ENCODE measurements at places on chromosomes 6 and 20. TPM values are rescaled to one million over a fixed set of nuclear protein-coding genes. Genes with fewer than 3 reads are reported as not detected.
A peak's percentile ranks its signal among the peaks of the same experiment; 100 is the strongest.

DNA sequence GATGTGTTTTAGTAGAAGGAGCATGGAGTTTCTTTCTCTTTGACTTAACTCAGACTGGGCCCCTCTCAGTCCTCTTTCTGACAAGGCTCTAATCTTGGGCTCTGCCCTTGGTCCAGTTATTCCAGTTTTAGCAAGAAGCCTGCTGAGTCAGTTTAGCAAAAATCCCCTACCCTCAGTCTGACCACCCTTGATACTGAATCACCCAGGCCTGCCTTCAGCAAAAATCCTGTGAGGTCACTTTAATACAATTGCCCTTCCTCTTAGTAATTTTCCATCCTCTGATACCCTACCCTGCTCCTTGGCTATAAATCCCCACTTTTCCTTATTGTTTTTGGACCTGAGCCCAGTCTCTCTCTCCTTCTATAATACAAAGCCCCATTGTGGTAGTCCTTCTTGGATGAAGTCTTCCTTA is 326.7 kb upstream of the NOX3 start:
- no peaks in the 10 kb centered on the region for H3K4me1 ChIP-seq
- H3K27me3 ChIP-seq = no peaks in the 10 kb centered on the region
- H3K36me3 ChIP-seq = no peaks in the 10 kb centered on the region
- no peak for DNase-seq

Gene ALDH5A1
- 13.4 TPM for total RNA-seq

GRCh38 chr6:12232821-12233220 is 57.3 kb upstream of the EDN1 start:
- H3K27ac ChIP-seq = no peak overlapping the region
- no peak for DNase-seq
- no peaks in the 10 kb centered on the region for H3K4me1 ChIP-seq
- H3K27me3 ChIP-seq = no peaks in the 10 kb centered on the region
- H3K36me3 ChIP-seq = no peaks in the 10 kb centered on the region

DNA sequence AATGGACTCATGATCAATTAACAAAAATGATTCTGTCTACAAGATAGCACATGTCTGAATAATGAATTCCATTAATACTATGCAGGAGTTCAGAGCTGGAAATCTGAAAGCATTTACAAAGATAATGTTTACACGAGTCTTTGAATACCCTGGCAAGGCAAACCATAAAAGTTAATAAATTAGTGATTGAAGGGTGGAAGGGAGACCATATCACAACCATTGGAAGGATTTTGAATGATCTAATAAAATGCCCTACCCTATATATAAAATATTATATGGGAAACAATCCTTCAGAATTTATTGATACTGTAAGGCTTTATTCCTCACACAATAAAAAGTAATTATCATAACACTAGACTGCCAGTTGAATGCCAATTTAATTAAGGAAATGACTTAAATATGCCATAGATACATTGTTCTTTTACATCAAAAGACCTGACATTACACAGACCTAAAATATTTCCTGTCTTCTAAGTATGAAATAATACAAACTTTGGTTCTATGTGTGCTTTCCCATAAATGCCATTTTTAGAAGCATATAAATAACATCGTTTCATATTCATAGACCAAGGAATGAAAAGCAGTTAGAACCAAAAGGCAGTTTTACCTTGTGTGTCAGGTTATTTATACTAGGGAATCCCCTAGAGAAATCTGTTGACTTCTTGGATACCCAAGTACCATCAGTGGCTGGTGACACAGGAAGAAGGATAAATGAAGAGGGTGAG is 249.2 kb upstream of the MARCKS start:
- no peak for DNase-seq
- no peak overlapping the region for H3K4me3 ChIP-seq

GRCh38 chr6:31784098-31784925 is 7.2 kb upstream of the VWA7 start:
- no peaks in the 10 kb centered on the region for H3K27me3 ChIP-seq
- no peaks in the 10 kb centered on the region for H3K36me3 ChIP-seq
- H3K27ac ChIP-seq = no peak overlapping the region
- DNase-seq = no peak

GRCh38 chr20:8933381-8933807 is 135.5 kb upstream of the PLCB4 start:
- no peaks in the 10 kb centered on the region for H3K4me1 ChIP-seq
- H3K4me3 ChIP-seq = no peak overlapping the region
- no peaks in the 10 kb centered on the region for H3K27me3 ChIP-seq
- H3K27ac ChIP-seq = no peak overlapping the region
- DNase-seq = peak; percentile 39

GRCh38 chr6:4487538-4487937 is 288.7 kb upstream of the CDYL start:
- no peaks in the 10 kb centered on the region for H3K27me3 ChIP-seq
- H3K36me3 ChIP-seq = no peaks in the 10 kb centered on the region
- no peaks in the 10 kb centered on the region for H3K4me1 ChIP-seq
- no peak overlapping the region for H3K4me3 ChIP-seq
- H3K27ac ChIP-seq = no peak overlapping the region

Gene C2
- 1.4 TPM for total RNA-seq

Gene SLCO4A1
- 3.7 TPM for total RNA-seq

DNA sequence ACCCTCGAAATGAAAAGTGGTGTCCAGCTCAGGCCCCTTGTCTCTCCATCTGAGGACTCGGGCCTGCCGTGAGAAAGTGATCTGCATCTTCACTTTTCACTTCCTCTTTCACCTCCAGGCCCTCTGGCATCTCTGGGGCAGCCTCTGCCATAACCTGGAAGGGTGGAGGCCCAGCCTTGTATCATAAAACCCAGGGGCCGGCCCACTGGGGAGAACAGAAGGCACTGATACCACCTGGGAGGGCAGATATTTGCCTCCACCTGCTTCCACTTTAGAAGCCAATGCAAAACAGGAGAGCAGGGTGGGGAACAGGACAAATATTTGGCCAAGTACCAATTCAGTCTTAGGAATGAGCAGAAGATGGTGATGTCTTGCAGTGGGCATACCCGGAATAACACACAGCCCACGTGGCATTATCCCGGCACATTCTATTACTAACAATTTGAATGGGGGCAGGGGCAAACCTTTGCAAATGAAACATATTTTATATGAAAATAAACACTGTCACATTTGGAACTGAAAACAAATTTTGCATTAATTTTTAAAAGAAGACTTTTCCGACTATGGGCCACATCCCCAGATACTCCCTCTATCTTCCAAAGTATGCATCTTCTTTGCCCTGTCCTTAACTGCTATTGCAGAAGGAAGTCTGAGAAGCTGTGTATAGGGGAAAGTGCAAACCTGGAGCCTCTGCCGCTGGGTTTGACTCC is 69.2 kb upstream of the TBC1D7 start:
- no peak for DNase-seq
- H3K36me3 ChIP-seq = no peaks in the 10 kb centered on the region
- H3K27ac ChIP-seq = no peak overlapping the region
- H3K27me3 ChIP-seq = no peaks in the 10 kb centered on the region

DNA sequence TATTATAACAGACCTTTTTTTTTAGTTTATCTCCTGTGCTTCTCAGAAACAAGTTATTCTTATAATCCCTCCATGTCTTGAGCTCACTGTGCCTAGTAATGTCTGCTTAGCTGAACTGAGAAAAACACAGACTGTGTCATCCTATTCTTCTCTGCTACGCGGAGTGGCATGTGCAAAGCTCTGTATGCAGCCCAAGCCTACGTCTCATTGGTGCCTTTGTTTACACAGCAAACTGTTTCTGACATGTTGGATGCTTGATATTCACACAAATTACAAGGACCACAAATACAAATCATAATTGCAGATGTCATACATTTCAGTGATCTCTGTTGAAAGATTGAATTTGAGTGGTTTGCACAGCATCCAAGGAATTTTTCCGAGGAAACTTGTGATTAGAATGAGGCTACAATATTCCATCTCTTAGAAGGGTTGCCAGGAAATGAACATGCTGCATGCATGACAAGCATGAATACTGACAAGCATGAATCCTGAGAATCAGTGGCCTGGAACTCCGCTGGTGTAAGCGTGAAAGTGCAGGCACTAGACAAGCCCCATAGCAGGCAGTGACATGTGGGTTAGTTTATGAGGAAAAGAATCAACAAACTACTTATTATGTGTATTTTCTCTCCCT is 128.4 kb upstream of the SGK1 start:
- no peak overlapping the region for H3K4me3 ChIP-seq
- DNase-seq = no peak
- no peaks in the 10 kb centered on the region for H3K4me1 ChIP-seq
- no peaks in the 10 kb centered on the region for H3K27me3 ChIP-seq
- H3K36me3 ChIP-seq = no peaks in the 10 kb centered on the region

Gene CRISP3
- 541 TPM for total RNA-seq

- H3K27me3 ChIP-seq = no peaks in the 10 kb centered on the region
- no peak overlapping the region for H3K27ac ChIP-seq
- no peak overlapping the region for H3K4me3 ChIP-seq
- H3K36me3 ChIP-seq = no peaks in the 10 kb centered on the region
These were observed 312.6 kb downstream of the ADGRB3 start for GRCh38 chr6:68947721-68948120.

GRCh38 chr6:137676888-137677287 is 182.7 kb upstream of the OLIG3 start:
- no peak overlapping the region for H3K4me3 ChIP-seq
- no peaks in the 10 kb centered on the region for H3K36me3 ChIP-seq
- no peaks in the 10 kb centered on the region for H3K27me3 ChIP-seq

DNA sequence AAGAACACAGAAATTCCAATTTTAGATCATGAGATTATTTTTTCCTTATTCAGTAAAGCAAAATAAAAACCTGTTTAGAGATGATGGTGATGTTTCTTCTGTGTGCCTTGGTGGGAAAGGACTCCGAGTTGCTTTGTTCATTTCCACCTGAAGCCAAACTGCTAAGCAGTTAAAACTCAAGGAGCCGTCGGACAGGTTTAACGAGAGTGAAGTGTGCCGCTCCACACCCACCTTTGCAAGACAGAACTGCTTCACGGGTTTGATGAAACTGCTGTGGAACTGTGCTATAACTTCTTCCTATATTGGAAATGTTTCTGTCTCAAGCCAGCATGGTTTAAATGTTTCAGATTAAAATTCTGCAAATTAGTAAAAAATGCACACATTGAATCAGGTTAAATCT is 9.2 kb upstream of the DSP start:
- DNase-seq = no peak
- no peak overlapping the region for H3K27ac ChIP-seq
- no peak overlapping the region for H3K4me3 ChIP-seq
- H3K36me3 ChIP-seq = no peaks in the 10 kb centered on the region
- H3K4me1 ChIP-seq = no peaks in the 10 kb centered on the region
- no peaks in the 10 kb centered on the region for H3K27me3 ChIP-seq

GRCh38 chr6:88380618-88381288 is 214.6 kb upstream of the CNR1 start:
- no peaks in the 10 kb centered on the region for H3K27me3 ChIP-seq
- H3K27ac ChIP-seq = no peak overlapping the region
- DNase-seq = no peak
- H3K4me1 ChIP-seq = peaks cover 15% of the 10 kb centered on the region
- no peaks in the 10 kb centered on the region for H3K36me3 ChIP-seq
- no peak overlapping the region for H3K4me3 ChIP-seq

Gene CCN5
- 235 TPM for total RNA-seq

DNA sequence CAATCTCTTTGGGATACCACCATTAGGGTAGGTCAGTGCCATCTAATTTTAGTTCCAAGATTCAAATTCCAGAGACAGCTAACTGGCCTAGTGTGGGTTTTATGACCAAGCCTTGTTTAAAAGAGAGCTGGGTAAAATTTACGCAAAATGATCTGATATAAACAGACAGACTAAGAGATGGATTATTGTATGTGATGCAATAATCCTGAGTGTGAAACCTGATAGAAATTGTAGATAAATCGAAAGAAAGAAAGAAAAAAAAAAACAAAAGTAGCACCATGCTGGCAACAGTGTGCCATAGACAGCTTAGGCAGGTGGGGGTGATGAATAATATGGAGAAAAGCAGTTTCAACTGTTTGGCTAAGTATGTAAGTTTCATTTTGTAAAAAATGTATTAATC is 2.9 kb downstream of the ZNF184 start:
- H3K36me3 ChIP-seq = no peaks in the 10 kb centered on the region
- no peaks in the 10 kb centered on the region for H3K4me1 ChIP-seq
- no peak for DNase-seq
- H3K4me3 ChIP-seq = no peak overlapping the region

DNA sequence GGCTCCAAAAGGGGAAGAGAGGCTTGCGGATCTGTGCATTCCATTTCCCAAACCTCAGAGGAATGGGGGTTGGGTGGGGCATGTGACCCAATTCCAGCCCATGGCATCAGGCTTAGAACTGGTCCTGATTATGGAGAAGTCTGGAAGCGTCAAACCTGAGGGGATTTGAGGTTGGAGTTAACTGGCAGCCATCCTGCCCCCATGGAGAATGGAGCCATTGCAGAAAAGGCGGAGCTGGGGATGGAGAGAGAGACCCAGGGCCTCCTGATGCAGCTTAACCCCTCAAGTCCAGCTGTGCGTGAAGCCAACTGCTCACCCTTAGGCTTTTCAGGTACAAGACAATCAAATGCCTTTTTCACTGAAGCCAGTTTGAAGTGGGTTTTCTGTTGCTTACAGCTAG is 9.9 kb upstream of the SDCBP2 start:
- H3K4me3 ChIP-seq = no peak overlapping the region
- H3K36me3 ChIP-seq = no peaks in the 10 kb centered on the region
- peaks cover 2% of the 10 kb centered on the region for H3K4me1 ChIP-seq
- H3K27me3 ChIP-seq = no peaks in the 10 kb centered on the region
- DNase-seq = no peak

GRCh38 chr6:73079978-73080377 is 145.3 kb downstream of the KHDC1L start:
- no peaks in the 10 kb centered on the region for H3K4me1 ChIP-seq
- no peak overlapping the region for H3K4me3 ChIP-seq
- DNase-seq = no peak
- H3K36me3 ChIP-seq = no peaks in the 10 kb centered on the region
- no peaks in the 10 kb centered on the region for H3K27me3 ChIP-seq

DNA sequence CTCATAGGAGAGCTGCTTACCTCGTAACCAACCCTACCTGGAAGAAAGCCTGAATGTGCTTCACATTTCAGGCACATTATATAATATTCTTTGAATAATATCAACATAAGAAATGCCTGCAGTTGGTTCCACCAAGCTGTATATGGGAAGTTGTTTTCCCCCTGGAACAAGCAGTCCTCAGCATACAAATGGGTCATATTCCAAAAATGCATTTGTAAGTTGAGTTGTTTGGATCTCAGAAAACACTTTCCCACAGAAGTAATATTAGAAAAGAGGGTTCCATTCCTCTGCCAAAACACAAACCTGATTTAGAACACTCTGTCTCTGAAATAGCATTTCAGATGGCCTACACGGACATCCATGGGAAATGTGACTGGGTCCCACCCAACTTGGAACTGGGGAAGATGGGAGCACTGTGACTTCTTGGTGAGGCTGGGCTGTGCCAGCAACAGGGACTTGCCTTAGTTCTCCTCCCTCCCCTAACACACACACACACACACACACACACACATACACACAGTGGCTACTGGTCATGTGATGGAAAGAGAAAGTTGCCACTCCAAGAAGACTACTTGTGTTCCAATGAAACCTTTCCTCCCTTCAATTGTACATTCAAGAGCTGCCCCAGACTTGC is 11.4 kb upstream of the RCAN2 start:
- peaks cover 7% of the 10 kb centered on the region for H3K4me1 ChIP-seq
- no peaks in the 10 kb centered on the region for H3K36me3 ChIP-seq
- H3K4me3 ChIP-seq = no peak overlapping the region
- no peaks in the 10 kb centered on the region for H3K27me3 ChIP-seq

- peaks cover 1% of the 10 kb centered on the region for H3K4me1 ChIP-seq
- H3K36me3 ChIP-seq = no peaks in the 10 kb centered on the region
- no peaks in the 10 kb centered on the region for H3K27me3 ChIP-seq
- H3K27ac ChIP-seq = no peak overlapping the region
- no peak overlapping the region for H3K4me3 ChIP-seq
- DNase-seq = no peak
These were observed 146.7 kb downstream of the PLCB4 start for GRCh38 chr20:9215539-9215938.

Gene CLIC1
- 185 TPM for total RNA-seq
